ENCODE measurements at places on chromosomes 1 and 21. TPM values are rescaled to one million over a fixed set of nuclear protein-coding genes. Genes with fewer than 3 reads are reported as not detected.

Gene CLCA2
- total RNA-seq: under 0.01 TPM

Gene CAMK1G
- total RNA-seq: 3.4 TPM

Gene CFHR1
- 0.25 TPM for total RNA-seq

Gene S100A14
- 0.25 TPM for total RNA-seq

Gene ADARB1
- 17.9 TPM for total RNA-seq

Gene FMO4
- total RNA-seq: 1.2 TPM

Gene BCL2L15
- 0.74 TPM for total RNA-seq

Gene IGSF8
- 43.5 TPM for total RNA-seq

Gene NUAK2
- total RNA-seq: 0.98 TPM

Gene CRYZL1
- 45.5 TPM for total RNA-seq

Measured in temporal lobe (tissue), 4 donors.